DMS53 (cell line): ENCODE measurements at places on chromosomes 11 and 22.

- DNase-seq = no peak
Observed at GRCh38 chr11:89463266-89463780, 27.9 kb downstream of the NOX4 start.

DNA sequence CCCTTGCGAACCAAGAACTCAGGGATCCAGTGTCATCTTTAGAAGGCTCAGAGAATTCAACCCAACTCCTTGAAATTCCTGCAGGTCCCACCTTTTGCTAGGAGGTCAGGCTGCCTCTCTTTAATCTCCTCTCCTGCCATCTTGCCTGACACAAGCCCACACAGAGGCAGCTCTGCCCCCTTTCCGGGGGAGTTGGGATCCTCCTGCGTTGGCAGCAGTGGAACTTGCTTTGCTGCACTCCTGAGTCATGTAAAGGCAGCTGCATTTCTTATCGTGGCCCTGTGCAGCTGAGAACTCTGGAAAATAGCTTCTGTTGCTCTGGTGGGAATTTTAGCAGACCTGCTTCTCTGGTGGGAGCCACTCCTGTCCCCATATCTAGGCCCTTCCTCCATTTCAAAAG lies 142.3 kb upstream of the TBCEL start:
- no peak for DNase-seq

DNA sequence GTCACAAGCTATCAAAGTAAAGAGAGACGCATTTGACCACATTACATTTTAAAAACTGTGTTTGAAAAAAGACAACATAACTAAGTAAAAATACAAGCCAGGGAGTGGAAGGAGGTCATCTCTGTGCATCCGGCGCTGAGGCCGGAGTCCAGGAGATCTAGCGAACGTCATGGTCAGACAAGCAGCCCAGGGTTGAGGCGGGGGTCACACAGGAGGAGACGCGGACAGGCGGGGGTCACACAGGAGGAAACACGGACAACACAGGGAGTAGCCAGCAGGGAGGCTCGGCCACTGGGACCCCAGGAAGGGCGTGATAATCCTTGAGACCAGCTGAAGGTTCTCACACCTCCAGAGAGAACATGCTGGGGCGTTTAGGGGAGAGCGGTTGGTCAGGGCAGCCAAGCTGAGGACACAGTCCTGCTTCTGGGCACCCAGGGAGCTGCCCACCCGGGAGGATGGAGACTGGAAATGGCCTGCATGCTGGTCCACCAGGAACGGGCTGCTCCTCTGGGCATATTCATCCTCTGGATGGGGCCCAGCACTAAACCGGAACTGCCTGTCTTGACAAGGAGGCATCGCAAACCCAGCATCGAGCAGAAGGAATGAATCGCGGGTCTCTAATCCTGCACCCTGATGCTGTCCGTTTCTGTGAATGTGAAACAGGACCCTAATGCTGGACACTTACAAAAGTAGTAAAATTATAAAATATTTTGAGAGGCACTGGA lies 40.9 kb upstream of the MUC5AC start:
- no peak for DNase-seq

GRCh38 chr11:67499808-67500483 lies 5.2 kb downstream of the PITPNM1 start:
- DNase-seq = no peak

DNA sequence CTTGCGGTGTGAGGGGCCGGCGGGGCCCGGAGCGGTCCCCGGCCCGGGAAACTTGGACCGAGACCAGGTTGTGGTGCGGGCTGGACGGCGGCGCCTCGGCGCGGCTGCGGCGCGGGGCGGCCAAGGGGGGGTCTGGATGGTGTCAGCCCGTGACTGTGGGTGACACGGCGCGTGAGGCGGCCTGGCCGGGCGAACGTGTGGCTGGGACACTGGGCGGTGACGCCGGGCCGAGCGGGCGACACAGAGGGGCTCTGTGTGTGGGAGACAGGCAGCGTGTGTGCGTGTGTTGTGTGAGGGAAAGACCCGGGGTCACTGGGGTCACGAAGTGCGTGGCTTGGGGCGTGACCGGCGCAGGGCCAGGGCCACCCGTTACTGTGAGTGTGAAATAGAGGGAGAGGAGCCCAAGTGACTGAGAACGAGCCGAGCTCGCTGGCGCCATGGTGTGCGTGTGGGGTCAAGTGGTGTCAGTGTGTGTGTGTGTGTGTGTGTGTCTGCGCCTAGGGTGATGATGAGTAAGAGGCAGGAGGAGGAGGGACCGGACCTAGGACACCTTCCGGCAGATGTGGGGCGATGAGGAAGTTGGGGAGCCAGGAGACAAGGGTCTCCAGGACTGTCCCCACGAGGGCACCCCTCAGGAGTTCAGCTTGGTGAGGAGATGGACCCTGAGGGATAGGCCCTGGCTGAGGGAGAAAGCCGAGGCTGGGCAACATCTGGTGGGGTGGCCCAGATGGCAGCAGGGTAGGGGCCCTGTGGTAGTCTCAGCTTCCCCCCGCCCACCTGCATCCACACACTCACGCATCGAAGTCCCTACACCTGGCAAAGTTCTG lies 817 bp downstream of the RELT start:
- DNase-seq = peak; percentile 97

GRCh38 chr11:62402226-62402959 lies 16.4 kb upstream of the SCGB1A1 start:
- DNase-seq = no peak

- DNase-seq = peak; percentile 89
Observed at GRCh38 chr11:72239313-72239848, 4.6 kb downstream of the PHOX2A start.

DNA sequence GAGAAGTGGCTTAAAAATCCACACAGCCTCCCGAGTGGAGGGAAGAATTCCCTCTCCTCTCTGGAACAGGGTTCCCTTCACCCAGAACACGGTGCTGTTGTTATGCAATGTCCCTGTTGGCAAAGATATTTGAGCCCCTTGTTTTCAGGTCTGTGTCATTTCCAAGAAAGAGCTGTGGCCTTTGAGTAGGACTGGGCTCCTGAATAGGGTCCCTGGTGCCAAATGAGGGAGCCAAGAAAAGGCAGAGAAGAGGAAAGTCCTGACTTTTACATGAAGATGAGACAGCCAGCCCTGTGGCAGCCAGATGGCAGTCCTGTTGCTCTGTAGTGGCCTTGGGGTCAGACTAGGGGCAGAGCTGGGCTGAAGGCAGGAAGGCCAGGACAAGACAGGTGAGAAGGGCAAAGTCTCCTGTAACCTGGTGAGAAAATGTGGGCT lies 51.2 kb upstream of the ELF5 start:
- DNase-seq = peak; percentile 4

DNA sequence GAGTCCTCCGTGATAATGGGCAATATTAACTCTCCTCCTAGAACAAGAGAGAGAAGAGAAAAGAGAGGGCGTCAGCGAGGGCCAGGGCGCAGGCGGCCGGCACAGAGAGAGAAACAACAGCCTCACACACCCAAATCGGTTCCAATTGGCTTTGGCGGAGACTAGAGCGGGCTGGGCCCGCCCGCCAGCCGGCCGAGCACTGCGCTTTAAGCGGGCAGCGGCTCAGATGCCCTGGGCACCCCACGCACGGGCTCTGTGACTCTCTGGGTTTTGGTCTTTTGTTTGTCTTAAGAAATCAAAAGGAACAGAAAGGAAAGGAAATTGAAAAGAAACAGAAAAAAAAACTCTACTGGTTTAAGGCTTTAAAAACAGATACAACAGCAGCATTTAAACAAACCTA lies 17.0 kb downstream of the SLC22A12 start:
- no peak for DNase-seq

GRCh38 chr11:60447846-60448245 lies 7.8 kb upstream of the MS4A1 start:
- DNase-seq = no peak

- no peak for DNase-seq
Observed at GRCh38 chr11:95152876-95153856, 63.5 kb downstream of the ENDOD1 start.

- peak; percentile 51 for DNase-seq
Observed at GRCh38 chr11:70226967-70227366, 23.9 kb downstream of the FADD start.

DNA sequence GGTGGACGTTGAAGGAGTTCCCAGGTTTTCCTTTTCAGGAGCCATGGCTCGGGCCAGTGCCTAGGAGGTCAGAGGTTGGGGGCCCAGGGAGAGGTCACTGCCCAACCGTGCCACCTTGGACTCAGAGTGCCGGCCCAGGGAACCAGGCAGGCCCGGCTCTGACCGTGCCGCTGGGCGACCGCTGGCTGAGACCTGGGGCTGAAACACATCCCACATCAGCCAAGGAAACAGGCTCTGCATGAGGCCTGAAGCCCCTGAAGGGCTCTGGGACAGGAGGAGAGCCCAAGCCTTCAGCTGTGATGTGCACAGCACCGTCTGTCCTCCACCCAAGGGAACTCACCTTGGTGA lies 21.9 kb upstream of the RTN4R start:
- DNase-seq = no peak

GRCh38 chr11:121494355-121495099 lies 41.8 kb upstream of the SORL1-AS1 start:
- no peak for DNase-seq

- no peak for DNase-seq
Observed at GRCh38 chr22:24460418-24461089, 33.2 kb downstream of the ADORA2A start.

DNA sequence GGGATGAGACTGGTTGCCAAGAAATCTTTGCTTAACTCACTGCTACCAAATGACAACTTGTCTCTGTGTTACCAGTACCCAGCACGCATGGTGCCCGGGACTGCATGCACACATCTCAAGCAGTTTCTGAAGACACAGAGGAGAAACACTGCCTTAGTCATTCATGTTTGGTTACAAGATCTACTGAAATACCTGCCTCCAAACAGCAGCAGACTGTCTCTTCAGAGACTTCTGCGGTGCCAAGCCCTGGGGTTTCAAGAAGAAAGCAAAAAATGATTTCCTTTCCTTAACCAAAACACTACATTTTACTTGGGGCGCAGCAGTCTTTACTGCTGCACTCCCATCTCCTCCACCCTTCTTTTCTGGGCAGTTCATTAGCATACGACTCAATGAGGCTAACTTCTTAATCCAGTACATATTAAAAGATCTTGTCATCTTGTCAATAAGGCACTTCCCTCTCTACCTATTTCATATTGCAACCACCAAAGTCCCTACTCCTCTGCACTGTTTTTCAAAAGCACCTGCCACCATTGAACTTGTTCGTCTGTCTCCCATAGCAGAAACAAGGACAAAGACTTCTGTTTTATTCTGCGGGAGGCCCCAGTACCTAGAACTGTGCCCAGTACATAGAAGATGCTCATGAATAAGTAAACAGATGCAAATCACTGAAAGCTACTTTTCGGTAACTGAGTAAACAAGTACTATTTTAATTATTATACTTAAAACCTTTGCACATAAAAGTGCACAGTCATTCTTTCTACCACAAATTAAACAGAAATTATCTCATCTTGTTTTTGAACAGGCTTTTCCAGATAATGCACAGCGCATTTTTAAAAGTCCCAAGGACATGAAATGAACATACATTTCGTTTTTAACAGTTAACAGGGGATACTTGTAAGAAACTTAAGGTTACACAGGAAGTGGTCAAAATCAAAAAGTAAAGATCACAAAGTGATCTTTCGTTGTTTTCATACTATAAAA lies 4.0 kb downstream of the NAP1L4 start:
- DNase-seq = no peak

DNA sequence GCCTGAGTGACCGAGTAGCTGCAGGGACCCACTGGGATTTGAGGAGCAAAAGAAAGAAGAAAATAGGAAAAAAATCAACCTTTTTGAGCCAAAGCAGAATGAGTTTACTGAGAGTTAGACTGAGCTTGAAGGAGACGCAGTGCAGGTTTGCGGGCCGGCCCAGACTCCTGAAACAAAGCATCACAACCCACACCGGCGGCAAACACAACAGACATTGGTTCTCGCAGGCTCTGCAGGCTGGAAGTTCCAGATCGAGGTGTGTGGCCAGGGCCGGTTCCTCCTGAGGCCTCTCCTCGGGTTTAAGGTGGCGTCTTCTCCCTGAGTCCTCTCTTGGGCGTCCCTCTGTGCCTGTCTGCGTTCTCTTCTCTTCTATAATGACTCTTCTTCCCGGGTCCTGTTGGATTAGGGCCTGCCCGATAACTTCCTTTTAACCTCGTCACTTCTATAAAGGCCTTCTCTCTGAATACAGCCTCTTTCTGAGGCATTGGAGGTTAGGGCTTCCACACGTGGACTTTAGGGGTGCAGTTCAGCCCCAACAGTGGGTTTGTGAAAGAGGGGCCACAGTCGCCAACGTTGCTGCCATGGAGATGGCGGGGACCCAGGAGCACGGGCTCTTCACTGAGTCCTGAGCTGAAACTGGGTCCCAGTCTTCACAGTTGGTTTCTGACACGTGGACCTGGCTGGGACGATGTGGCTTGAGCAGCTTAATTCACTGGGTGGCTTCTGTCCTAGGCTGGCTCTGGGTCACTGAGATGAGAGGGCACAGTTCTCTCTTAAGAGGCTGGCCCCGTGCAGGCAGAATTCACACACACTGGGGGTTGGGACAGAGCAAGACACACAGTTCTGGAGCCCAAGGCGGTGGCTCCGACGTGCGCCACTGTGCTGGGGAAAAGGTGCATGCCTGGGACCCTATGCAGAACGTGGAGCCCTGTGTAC lies 1047.7 kb downstream of the BRD1 start:
- no peak for DNase-seq

DNA sequence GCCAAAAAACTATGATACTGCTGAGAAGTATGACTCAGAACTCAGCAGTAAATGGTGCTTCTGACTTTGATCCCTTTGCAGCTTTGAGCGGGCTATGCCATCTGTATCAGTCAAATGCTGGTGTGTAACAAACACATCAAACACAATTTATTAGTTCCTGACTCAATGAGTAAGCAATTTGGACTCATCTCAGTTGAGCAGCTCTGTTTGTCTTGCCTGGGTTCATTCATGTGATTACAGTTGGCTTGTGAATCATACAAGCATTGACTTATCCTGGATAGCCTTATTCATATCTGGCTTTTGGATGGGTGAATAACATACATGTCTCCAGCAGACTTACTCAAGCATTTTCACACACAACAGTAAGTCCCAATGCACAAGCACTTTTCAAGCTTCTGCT lies 858.8 kb downstream of the METTL15 start:
- no peak for DNase-seq

- no peak for DNase-seq
Observed at GRCh38 chr22:44632541-44633396, 69.2 kb upstream of the PRR5 start.

DNA sequence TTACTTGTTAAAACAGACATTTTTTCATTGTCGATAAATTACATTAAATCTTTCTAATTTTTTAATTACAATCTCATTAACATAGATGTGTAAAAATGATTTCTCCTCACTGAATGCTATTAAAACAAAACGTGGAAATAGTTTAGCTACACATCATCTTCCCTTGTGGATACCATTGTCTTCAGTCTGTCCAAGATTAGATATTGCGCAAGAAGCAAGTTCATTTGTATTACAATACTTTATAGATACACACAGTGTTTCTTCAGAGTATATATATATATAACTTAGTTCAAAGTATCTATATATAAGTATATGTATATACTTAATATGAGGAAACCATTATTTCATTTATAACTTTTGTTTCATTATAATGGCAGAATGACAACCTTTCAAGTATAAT lies 883.3 kb upstream of the CNTN5 start:
- no peak for DNase-seq

DNA sequence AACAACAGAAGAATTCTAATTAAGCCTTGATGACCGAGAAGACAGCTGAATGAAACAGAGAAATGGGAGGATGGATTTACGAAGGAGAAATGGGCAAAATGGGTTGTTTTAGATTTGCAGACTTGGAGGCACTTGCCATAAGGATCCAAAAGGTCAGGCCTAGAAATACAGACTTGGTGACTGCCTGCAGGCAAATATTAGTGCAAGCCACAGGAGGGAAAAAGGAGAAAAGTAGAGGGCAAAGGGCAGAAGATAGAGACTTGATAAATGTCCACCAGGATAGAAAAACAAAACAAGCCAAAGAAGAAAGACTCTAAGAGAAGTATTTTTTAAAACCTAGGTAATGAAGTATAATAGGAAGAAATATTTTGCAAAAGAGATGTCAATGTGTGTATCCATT lies 13.1 kb downstream of the CCDC34 start:
- DNase-seq = peak; percentile 10
